Osteocyte (in vitro differentiated cells): ENCODE measurements at places on chromosomes 16 and 17. TPM values are rescaled to one million over a fixed set of nuclear protein-coding genes. Genes with fewer than 3 reads are reported as not detected.

DNA sequence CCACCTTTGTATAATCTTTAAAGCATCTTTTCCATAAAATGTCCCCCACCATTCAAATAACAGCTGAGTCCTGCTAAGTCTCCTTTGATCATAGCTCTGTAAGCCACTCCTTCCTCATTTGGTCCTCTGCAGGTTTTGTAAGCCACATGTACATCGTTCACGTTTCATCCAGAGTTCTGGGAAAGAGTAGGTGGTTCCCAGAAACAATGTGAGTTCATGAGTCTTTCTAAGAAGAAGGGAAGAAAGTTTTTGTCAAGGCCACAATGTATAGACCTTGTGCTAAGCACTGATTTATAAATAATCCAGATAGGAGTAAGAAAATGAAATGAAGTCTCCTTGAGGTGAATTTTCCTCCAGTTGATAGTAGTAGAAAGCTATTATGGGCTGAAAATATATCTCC, 8.7 kb upstream of the ANKS4B start:
- H3K27ac ChIP-seq: no peak overlapping the region
- no peaks in the 10 kb centered on the region for H3K36me3 ChIP-seq
- no peak for DNase-seq
- H3K4me3 ChIP-seq: no peak overlapping the region
- no peaks in the 10 kb centered on the region for H3K4me1 ChIP-seq

DNA sequence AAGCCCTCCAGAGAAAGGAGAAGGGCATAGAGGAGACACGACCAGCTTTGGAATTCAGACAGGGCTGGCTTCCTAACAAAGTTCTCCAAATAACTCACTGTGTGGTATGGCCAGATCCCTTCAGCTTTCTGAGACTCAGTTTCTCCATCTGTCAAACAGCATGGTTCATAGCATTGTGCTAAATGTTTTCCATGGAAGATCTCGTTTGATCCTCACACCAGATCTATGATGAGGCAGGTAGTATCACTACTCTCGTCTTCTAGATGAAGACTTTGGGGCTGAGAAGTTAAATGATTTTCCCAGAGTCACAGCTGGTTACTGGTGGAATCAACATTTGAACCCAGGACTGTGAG, 507.3 kb downstream of the HAPSTR1 start:
- no peaks in the 10 kb centered on the region for H3K27me3 ChIP-seq
- no peaks in the 10 kb centered on the region for H3K36me3 ChIP-seq
- no peak overlapping the region for H3K4me3 ChIP-seq
- no peak overlapping the region for H3K27ac ChIP-seq

GRCh38 chr17:17725011-17725751, 43.9 kb downstream of the RAI1 start:
- DNase-seq: no peak
- H3K27me3 ChIP-seq: no peaks in the 10 kb centered on the region
- H3K27ac ChIP-seq: peak overlapping the region; percentile 91
- H3K4me1 ChIP-seq: peaks cover 60% of the 10 kb centered on the region

- no peaks in the 10 kb centered on the region for H3K36me3 ChIP-seq
- DNase-seq: no peak
- H3K4me3 ChIP-seq: no peak overlapping the region
- H3K4me1 ChIP-seq: peaks cover 45% of the 10 kb centered on the region
These were observed 86.8 kb downstream of the CMIP start for GRCh38 chr16:81531419-81531821.

GRCh38 chr16:15907863-15908478, 19.6 kb upstream of the CEP20 start:
- H3K4me3 ChIP-seq: no peak overlapping the region
- peaks cover 1% of the 10 kb centered on the region for H3K36me3 ChIP-seq
- peaks cover 6% of the 10 kb centered on the region for H3K4me1 ChIP-seq
- H3K27me3 ChIP-seq: peaks cover 3% of the 10 kb centered on the region
- H3K27ac ChIP-seq: no peak overlapping the region

GRCh38 chr17:6539871-6540270, 16.5 kb downstream of the PITPNM3 start:
- peaks cover 2% of the 10 kb centered on the region for H3K36me3 ChIP-seq
- peaks cover 5% of the 10 kb centered on the region for H3K27me3 ChIP-seq
- no peak overlapping the region for H3K27ac ChIP-seq
- no peak overlapping the region for H3K4me3 ChIP-seq

WFDC1 gene
- total RNA-seq: 0.24 TPM in 2 replicates

STAC2 gene
- 0.62 and 0.81 TPM in 2 replicates for total RNA-seq

OTOP2 gene
- total RNA-seq: not detected in 2 replicates

GP1BA gene
- not detected in 2 replicates for total RNA-seq

SENP3 gene
- total RNA-seq: 52.5 and 53.7 TPM in 2 replicates
